Pons (tissue), 1 donor: ENCODE measurements at places on chromosomes 6 and 20.

GRCh38 chr20:56776345-56776744 is 147.2 kb downstream of the TFAP2C start:
- DNase-seq: no peak

- DNase-seq: no peak
Measured at GRCh38 chr6:140988780-140989179, 1143.9 kb upstream of the GJE1 start.

DNA sequence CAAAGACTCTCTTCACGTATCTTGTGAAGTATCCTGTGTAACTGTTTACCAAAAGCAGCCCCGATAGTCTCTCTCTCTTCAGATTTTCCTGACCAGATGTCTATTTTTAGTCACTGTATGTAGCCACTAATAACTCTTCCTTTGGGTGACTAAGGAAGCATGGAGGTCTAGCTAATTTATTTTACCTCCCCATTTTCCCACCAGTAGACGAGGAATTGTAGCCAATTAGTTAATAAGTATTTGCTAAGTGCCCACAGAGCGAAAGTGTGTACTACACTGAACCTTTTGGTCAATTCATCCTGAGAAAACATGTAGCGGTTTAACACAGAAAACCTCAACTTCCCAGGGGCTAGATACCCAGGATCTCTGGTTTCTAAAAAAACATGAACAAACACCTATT is 180.6 kb downstream of the TBX18 start:
- no peak for DNase-seq

DNA sequence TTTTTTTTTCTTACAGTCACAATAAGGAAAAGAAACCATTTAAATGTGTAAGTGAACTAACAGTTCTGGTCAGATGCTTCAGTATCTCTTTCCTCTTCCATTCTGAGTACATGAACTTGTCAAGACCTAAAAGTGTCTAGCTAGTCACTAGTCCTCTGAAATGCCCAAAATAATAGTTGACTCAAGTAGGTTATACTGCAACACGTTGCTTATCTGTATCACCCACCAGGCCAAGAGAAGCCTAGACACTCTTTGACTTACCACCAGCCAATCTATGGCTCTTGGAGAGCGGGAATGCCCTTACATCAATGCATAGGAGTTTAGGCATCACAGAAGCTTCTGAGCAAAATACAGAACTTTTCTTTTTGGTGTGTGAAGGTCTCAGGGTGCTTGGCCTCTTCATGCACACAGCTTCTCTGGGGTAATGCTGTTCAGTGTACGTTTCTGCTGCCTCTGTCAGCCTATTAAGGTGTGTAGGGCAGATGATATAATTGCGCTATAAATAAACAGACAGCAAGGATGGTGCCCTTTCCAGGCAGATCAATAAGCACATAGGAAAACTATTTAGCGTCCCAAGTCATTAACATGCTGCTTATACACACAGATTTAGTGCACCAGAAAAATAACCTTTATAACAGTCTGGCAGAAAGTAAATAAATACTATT is 7.8 kb upstream of the GFOD1 start:
- no peak for DNase-seq
